Esophagus (tissue), 2 donors: ENCODE measurements at places on chromosomes 3 and 15. TPM values are rescaled to one million over a fixed set of nuclear protein-coding genes. Genes with fewer than 3 reads are reported as not detected.

DAPK2 gene
- polyA plus RNA-seq, result 8.9 TPM

NOX5 gene
- 0.26 TPM for polyA plus RNA-seq

GPR15 gene
- polyA plus RNA-seq, result 0.86 TPM

GUCA1C gene
- polyA plus RNA-seq, result not detected

RLBP1 gene
- polyA plus RNA-seq, result not detected

FBN1 gene
- 1.8 TPM for polyA plus RNA-seq

SLC7A14 gene
- polyA plus RNA-seq, result not detected

SLC24A5 gene
- polyA plus RNA-seq, result not detected

EXD1 gene
- not detected for polyA plus RNA-seq

KNL1 gene
- 2.6 TPM for polyA plus RNA-seq

PATL2 gene
- polyA plus RNA-seq, result 0.33 TPM

CPN2 gene
- not detected for polyA plus RNA-seq

ROPN1 gene
- polyA plus RNA-seq, result not detected

PRRT3 gene
- polyA plus RNA-seq, result 2.0 TPM

SNX33 gene
- 24.0 TPM for polyA plus RNA-seq

USP50 gene
- polyA plus RNA-seq, result not detected
